ENCODE measurements at places on chromosomes 6 and 20.

DNA sequence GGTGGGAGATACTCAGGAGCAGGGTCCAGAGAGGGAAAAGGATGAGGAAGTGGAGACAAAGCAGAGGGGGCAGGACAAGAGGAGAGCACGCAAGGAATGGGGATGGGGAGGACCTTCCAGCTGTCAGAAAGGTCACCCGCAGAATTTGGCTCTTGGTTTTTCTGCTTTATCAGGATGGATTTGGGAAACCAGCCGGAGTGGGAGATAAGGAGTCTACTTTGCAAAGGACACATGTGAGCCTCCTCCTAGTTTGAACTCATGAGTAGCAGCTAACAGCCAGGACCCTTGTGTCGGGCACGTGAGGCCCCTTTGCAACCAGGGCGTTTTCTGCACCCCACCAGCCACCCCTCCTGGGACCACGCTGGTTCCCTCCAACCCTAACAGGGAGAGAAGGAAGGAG, 7.6 kb upstream of the MICA start:
- no peak for DNase-seq

DNA sequence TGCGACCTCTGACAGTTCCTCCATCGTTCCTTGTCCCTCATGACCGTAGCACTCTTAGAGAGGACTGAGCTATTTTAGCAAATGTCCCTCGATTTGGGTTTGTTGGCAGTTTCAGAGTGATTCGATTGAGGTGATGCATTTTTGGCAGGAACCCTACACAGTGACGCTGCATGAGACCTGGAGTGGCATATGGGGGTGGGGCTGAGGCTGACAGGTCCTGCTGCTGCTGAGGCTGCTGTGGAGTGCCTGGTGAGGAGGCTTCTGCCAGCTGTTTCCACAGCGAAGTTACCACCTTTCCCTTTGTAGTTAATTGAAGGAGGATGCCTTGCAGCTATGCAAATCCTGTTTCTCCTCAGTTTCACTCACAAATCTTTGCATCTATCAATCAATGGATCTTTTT, 19.8 kb downstream of the PXDC1 start:
- DNase-seq = no peak

DNA sequence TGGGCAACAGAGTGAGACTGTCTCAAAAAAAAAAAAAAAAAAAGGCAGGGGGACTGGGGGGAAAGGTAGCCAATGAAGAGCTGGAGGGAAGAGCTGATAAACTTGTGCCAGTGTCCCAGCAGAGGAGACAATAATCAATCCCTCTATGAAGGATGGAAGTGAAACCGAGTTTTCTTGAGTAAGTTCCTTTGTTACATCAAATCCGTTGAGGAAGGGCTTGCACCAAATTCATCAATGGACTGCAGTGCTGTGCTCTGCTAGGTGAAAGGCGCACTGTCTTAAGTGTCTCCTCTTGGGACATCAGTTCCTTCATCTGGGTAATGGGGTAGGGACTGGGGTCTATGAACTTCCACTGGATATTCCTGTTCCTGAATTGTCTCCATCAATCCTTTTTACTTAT, 3.0 kb upstream of the CRIP3 start:
- DNase-seq = no peak

DNA sequence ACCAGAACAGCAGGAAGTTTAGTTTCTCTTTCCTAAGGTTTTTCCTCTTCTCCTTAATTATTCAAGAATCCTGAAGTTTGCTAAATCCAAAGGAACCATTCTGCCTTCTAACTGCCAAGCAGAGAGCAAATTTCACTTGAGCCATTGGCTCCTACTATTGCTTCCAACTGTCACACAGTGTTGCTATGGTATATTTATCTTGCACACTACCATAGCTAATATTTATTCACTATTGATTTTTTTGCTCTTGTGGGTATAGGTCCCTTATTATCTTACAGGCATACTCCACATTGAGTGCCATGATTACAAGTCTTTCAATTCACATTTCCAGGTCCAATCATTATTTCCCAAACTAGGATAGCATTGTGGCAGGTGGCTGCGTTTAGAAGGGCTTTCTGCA, 266.7 kb upstream of the FLRT3 start:
- DNase-seq = no peak

GRCh38 chr6:92376691-92377090, 1042.7 kb downstream of the EPHA7 start:
- DNase-seq = no peak

DNA sequence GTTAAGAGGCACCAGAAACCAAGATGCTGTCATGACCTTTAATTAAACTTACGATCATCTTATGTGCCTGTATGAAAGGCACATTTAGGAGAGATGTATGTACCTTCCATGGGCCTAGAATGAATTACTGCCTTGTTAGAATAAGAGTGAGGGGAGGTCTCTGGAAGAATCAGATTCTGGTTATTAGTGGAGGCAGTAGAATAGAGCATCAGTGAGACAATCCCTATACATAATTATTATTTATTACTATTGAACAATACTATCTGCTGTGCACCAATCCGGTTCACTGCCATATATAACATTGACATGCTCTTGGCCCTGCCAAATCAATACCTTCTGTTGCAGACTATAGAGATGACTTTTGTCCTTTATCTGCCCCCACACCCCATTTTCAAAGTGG, 776.5 kb downstream of the DHX35 start:
- no peak for DNase-seq

DNA sequence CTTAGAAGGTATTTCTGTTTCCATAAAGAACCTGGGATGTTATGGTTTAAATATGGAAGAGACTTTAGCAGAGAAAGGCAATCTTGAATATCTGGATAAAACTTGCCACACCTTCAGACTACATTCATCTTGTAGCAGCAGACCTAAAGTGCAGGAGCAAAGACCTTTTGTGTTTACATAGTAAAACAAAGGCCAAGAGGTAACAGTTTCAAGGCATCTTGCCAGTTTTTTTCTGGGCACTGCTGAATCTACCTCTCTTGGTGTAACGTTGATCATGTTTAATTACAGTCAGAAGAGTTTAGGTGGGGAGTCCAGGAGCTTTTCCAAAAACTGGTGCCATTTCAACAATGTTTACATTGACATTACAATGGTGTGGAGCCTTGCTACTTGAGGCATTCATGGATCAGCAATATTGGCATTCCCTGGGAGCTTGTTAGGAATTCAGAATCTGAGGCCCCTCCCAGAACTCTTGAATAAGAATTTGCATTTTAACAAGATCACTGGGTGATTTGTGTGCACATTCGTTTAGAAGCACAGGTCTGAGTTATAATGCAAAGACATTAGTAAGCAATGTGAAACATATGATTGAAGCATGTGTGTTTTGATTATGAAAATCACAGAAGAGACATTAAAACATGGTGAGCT, 94.5 kb downstream of the F13A1 start:
- no peak for DNase-seq

Data from right atrium auricular region (tissue), 2 donors.